Stimulated activated CD8-positive, alpha-beta memory T cell treated with anti-CD3 and anti-CD28 coated beads, Interleukin-7, amount 100 ng/mL, for 48 hours (primary cell): ENCODE measurements at places on chromosomes 3 and 15.

DNA sequence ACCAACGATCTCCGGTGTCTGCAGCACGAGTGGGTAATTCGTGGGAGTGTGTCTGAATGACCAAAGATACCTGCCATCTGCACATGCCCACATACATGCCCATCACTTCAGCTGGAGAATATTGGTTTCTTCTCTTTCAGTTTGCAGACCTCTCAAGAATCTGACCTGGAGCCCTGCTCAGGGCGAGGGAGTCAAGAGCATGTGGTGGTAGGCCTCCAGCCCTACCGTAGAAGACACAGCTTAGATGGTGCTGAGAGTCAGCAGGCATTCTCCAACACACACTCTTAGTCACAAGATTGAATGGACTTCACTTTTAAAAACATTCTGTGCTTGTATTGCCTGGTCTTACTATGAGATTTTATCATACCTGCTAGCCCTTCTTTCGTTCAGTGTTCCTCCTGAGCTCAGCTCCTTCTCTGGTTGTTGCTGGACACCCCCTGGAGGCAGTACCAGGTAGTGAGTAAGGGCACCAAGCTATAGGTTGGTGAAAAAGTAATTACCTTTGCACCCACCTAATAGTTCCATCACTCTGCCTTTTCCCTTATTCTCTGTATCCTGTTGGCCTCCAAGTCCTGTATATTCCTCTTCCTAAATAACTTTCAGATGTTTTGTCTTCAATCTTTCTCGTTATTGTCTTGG lies 252.0 kb downstream of the CACNA2D3 start:
- DNase-seq = no peak

DNA sequence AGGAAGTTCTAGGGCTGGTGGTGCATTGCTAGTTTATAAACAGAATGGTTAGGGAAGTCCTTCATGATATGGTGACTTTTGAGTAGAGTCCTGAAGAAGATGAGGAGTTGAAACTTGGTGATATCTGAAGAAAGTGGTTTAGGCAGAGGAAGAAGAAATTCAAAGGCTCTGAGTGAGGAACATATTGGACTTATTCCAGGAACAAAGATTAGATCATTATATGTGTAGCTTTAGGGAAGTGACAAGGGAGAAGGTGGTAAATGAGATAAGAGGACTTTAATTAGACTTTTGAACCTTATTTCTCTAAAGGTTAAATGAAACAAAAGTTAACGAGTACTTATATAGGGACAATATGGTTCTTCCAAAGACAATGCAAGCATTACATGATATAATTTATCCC lies 286.7 kb downstream of the DOCK3 start:
- DNase-seq = no peak

DNA sequence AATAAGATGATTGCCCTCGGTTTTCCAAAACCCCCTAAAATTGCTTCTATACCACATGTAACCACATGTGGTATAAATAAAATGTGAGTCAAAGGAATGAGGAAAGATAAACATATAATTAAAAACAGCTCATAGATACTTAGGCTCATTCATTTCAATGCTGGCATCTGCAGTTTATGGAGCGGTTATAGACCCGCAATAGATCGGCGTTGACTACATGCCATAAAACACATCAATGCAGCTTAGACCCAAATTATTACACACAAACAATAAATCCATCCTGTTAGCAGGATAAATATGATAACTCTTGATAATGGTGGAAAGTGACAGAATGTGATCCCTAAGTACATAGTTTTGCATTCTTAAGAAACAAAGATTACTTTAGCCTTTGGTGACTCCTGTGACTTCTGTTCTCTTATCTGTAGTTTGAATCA lies 143.7 kb downstream of the NR2F2 start:
- no peak for DNase-seq

- DNase-seq = no peak
Measured at GRCh38 chr15:65935391-65935790, 66.1 kb downstream of the RAB11A start.

GRCh38 chr3:81378552-81379293 lies 382.7 kb downstream of the GBE1 start:
- DNase-seq = no peak

DNA sequence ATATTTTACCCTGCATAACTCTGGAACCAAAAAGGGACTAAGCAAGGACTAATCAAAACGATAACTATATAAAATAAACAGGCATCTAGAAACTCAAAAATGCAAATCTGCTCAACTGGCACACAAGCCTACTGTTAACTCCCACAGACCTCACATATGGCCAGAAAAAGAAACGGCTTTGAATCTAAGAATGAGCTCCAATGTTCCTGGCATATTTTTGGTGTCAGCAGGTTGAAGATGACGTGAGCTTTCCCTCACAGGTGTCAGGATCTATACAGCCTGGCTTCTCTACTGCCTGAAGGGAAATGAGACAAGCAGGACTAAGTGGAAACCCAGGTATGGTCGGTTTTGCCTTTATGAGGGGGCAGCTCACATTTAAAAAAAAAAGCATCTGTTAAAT lies 120.1 kb upstream of the SPATA12 start:
- DNase-seq = no peak

GRCh38 chr3:148729476-148730055 lies 31.9 kb downstream of the AGTR1 start:
- DNase-seq = no peak

DNA sequence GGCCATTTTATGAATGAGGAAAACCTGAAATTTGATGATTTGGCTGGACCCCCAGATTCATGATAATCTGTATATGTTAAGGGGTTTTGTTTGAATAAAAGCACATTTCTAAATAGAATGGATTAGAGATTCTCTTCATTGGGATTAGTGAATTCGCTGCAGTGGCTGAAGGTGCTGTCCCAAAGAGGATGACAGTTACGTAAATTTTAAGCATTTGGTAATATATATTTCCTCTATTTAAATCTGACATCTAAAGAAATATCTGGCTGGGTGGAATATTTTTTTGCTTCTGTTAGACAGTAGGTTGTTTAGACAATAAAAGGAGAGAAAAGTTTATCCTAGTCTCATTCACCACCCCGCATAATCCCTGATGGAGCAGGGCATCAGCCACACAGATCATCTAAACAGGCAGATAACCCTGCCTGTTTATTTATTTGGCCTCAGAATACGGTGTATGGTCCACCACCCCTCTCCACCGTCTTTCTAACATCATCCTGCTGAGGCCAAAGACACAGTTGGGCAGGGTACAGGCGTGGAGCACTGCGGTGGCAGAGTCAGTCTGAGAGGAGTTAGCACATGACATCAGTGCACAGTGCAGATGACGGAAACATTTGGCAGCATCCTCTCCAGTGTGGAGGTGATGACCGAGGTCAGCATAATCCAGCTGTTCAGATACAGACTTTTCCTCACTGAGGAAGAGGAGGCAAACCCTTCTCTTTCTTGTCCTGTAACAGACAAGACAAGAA lies 20.4 kb upstream of the NFKBIZ start:
- DNase-seq = no peak

- DNase-seq = no peak
Measured at GRCh38 chr15:34610354-34610753, 26.9 kb upstream of the GOLGA8B start.

DNA sequence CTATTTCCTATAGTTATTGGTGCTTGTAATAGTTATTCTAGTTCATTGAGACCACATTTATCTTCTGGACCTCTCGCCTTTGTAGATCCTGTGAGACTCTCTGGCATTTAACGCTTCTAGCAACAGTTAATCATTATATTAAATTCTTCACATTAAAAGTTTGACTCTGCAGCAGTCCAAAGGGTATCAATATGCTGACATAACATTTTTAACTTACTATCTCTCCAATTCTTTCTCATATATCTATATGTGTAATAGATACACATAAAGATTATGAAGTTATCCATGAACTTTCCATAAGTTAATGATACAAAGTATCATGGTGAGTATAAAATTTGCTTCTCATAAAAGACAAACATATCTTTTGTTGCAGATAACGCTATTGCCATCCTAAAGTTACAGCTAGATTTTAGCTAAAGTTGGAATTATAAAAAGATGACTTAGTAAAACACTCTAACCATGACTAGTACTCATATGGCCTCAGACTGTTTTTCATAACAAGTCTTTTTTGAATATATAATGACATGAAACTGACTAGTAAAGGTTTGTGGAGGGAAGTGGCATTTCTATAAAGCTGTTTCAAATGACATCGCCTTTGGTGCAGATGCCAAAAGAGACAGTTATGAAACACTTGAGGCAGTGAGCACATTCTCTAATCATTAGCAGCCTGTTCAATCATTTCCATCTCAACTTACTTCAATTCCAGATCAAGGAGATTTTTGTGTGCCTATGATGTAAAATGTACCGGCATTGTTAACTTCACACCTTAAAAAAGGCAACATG lies 379.3 kb upstream of the CBLB start:
- no peak for DNase-seq

GRCh38 chr3:30294241-30294667 lies 312.1 kb upstream of the TGFBR2 start:
- no peak for DNase-seq

- DNase-seq = no peak
Measured at GRCh38 chr3:50442945-50443579, 60.4 kb downstream of the CACNA2D2 start.

DNA sequence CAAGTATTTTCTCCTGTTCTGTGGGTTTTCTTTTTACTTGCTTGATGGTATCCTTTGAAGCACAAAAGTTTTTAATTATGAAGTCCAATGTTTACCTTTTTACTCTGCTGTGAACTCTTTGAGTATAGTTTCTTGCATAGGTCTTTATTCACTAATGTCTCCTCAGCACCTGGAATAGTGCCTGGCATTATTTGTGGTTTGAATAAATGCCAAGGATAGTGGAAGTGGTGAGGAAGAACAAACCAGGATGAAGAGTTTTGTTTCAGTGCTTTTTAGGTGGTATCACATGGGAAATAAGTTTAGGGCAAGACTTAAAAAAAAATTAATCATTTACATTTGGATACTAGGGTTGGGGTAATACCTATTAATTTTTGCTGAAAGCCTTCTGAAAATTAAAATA lies 25.7 kb downstream of the GPD1L start:
- DNase-seq = no peak

GRCh38 chr3:71582036-71582611 lies 1.4 kb downstream of the FOXP1 start:
- DNase-seq = no peak

DNA sequence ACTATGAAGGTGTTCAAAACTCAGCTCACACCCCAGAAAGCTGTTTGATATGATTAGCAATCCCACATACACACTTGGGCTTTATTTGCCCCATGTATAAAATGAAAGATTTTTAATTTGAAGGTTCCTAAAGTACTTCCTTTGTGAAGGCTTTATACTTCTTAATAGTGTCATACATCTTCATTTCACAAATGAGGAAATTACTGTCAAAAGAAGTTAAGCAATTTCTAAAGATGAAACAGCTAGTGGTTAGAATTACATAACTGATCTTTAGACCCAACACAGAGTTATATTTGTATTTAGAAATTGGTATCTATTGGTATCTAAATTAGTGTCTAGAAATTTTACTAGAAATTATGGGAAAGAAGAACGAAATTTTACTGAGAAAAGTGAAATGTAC lies 7.1 kb downstream of the CD200R1 start:
- DNase-seq = no peak

DNA sequence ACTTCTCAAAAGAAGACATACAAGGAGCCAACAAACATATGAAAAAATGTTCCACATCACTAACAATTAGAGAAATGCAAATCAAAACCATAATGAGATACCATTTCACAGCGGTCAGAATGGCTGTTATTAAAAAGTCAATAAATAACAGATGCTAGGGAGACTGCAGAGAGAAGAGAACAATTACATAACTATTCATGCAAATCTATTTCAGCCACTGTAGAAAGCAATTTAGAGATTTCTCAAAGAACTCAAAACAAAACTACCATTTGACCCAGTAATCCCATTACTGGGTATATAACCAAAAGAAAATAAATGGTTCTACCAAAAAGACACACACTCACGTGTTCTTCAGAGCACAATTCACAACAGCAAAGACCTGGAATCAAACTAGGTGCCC lies 116.3 kb downstream of the VPS13C start:
- no peak for DNase-seq

DNA sequence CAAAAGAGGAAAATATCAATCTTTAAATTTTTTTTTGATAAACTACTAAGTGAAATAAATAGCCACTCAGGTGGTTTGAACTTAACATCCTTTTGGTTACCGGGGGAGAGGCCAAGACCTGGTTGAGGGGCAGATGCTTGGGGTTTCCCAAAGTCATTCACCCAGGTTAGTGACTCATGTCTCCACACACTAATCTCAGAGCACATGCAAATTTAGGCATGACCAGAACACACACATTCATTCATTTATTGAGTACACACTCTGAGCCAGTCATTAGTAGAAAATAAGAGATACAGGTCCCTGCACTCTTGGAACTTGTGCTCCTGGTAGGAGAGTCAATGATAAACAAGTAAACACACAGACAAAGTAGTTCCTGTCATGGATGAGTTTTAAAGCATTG lies 7.3 kb downstream of the ILDR1 start:
- no peak for DNase-seq

DNA sequence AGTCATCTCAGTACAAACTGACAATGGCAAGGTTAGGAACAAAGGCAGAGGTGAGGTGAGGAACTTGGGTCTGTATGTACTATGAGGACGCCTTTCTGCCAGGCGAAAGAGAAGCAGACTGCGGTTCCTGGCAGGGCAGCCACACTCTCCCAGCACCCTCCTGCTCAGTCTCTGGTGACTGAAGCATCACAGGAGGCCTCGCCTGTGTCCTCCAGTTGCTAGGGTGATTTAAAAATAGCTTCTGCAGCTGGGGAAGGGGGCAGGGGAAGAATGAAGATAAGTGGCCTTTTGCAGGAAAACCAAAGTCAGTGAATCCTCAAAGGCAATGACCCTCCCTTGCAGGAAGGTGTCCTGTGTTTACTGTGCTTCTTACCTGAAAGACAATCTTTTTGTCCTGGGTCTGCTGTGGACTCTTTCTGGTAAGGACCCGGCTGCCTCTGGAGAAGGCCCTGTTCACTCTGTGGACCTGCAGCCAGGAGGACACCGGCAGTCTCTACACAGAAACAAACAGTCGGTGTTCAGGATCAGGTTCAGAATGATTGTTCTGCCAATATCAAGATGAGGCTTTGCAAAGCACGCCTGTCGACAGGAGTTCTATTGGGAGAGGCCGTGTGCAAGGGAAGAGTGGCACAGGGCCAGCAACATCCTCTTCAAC lies 65.7 kb upstream of the DGKG start:
- no peak for DNase-seq

- no peak for DNase-seq
Measured at GRCh38 chr15:84750583-84751092, 2.2 kb downstream of the ZNF592 start.

- DNase-seq = no peak
Measured at GRCh38 chr3:126501736-126502135, 15.8 kb downstream of the UROC1 start.

GRCh38 chr3:61794341-61794740 lies 233.0 kb downstream of the PTPRG start:
- DNase-seq = no peak

DNA sequence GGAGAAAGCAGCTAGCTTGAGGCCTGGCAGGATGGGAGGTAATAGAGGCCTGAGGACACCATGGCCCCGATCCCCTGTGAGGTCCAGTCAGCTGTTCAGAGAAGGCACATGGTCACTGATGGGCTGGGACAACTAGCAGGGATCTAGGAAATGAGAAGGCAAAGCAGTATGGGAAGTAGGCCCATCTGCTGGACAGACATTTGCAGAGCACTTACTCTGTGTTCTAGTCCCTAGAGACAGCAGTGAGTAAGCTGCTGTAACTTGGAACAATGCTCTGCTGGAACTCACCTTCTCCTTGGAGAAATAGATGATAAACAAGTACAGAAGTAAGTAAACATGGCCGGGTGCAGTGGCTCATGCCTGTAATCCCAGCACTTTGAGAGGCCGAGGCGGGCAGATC lies 7.1 kb downstream of the ECE2 start:
- no peak for DNase-seq

- DNase-seq = no peak
Measured at GRCh38 chr3:141091426-141091825, 40.3 kb downstream of the SPSB4 start.
